ENCODE measurements at places on chromosomes 4 and X.

DNA sequence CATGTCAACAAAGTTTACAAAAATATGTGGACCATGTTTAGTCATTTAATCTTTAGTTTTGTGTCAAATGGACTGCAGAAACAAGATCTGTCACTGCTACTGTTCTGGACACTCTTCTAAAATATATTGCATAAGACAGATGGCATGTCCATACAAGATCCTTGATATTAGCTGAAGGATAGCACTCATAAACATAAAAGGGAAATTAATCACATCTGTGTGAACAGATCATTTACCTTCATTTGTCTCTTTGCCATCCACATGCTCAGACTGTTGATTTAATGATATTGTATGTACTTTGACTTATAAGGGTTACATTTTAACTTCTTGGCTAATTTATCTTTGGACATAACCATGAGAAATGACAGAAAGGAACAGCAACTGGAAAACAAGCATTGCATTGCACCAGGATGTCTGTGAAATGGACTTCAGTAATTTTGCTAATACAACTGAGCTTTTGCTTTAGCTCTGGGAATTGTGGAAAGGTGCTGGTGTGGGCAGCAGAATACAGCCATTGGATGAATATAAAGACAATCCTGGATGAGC, at the start of gene UGT2B7:
UGT2B7 (plus strand) TSS at position 364 of the 546 bp plus-strand sequence; CDS start at position 411, 47 bp downstream.
- no peak for DNase-seq

DNA sequence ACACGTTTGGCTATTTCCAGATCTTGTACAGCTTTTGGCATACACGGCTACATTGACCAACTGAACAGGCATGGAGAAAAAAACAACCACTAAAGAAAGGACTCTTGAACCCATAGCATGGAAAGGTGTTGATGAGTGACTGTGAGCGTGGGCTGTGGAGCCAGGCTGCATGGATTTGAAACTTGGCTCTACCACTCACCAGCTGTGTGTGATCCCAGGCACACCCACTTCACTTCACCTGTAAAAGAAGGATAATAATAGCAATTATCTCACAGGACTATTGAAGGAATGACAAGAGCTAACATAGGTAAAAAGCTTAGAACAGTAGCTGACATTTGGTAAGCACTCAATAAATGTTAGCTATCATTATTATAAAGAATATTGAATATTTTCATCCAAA, 301.7 kb upstream of the CPEB2 start:
- DNase-seq, result no peak

- DNase-seq, result no peak
These were observed 65.4 kb downstream of the SPRY1 start for GRCh38 chr4:123462007-123462406.

- DNase-seq, result no peak
These were observed 191.7 kb upstream of the EDNRA start for GRCh38 chr4:147289181-147289580.
